ENCODE measurements at places on chromosomes 1 and 21.

GRCh38 chr1:221521686-221522085, 220.2 kb downstream of the DUSP10 start:
- DNase-seq: no peak

- no peak for DNase-seq
Observed at GRCh38 chr1:191760016-191760415, 398.2 kb upstream of the RGS18 start.

- no peak for DNase-seq
Observed at GRCh38 chr1:161013131-161013487, 7.8 kb downstream of the F11R start.

GRCh38 chr1:29133861-29134694, 10.4 kb upstream of the TMEM200B start:
- no peak for DNase-seq

DNA sequence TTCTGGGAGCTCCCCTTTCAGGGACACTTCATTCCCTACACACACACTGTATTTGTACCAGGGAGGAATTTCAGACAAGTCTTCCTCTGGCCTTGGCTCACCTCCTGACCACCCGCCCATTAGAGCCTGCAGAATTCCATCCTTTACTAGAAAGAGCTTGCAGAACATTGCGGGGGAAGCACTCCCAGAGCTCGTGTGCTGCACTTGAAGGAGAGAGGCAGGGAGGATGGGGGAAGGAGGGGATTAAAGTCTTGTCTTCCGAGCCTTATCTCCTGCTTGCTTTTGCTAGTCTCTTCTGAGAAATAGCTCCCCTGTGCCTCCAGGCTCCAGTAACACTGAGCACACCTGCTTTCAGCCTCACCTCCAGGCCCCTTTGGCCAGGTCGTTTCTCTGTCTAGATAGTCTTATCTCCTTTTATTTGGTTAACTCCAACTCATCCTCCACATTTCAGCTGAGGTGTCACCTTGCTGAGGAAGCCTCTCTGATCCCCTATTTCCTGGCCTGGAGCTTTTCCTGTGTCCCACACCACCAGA, 62.0 kb downstream of the PCNX2 start:
- no peak for DNase-seq

Measured in SK-N-DZ (cell line).